ENCODE measurements at places on chromosomes 3 and 15.

DNA sequence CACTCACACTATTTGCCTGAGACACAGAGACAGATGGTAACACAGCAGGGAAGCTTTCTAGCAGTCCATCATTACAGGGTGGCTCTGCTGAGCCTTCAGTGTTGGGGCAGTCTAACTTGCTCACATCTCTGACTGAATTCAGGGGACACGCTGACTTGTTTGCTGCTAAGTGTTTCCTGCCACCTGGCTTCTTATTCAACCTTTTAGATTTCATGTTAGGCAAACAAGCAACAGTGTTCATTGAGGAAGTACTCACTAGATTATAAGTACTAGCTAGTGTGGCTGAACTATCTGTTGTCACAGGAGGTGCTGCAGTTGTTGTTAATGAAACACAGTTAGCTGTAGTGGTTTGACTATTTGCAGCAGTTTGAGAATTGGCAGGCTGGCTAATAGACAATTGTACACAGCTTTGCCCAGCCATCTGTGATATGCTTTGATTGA is 37.3 kb downstream of the USF3 start:
- DNase-seq: no peak

DNA sequence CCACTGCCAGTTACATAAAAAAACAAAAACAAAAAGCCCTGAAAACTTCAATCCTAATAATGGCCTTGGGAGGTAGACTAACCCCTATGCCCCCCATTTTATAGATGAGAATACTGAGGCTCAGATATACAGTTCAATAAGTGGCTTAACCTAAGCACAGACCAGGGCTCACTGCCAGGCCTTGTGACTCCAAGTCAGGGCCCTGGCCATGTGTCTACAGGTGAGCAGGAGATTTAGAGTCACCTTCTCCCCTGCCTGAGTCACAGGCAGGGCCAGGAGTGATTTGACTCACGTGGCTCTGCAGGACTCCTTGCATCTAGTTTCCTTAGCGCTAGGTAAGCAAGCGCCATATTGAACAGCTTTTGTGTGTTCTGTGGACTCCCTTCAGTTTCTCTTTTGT is 98.6 kb upstream of the ETV5 start:
- DNase-seq: no peak

DNA sequence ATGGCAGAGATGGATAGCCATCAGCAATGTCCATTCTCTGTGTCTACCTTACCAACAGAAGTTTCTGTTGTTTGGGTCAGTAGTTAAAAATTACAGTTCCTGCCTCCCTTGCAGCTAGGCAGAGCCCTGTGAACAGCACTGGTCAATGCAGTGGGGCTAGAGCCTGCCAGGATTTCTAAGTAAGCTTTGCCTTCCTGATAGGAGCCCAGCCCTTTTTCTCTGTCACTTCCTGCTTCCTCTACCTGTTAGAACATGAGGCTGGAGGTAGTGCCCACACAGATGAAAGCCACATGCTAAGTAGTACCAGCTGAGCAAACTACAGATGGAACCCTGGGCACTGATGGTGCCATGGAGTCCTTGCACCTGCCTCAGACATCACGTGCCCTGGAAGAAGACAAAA is 45.0 kb downstream of the MGLL start:
- no peak for DNase-seq

- DNase-seq: no peak
These were observed 1.9 kb downstream of the P2RY12 start for GRCh38 chr3:151382671-151383070.

GRCh38 chr15:50302581-50302980 is 37.1 kb upstream of the HDC start:
- no peak for DNase-seq

GRCh38 chr3:78978037-78978436 is 789.8 kb downstream of the ROBO1 start:
- no peak for DNase-seq

GRCh38 chr3:55481744-55482495 is 5.2 kb downstream of the WNT5A start:
- DNase-seq: no peak

DNA sequence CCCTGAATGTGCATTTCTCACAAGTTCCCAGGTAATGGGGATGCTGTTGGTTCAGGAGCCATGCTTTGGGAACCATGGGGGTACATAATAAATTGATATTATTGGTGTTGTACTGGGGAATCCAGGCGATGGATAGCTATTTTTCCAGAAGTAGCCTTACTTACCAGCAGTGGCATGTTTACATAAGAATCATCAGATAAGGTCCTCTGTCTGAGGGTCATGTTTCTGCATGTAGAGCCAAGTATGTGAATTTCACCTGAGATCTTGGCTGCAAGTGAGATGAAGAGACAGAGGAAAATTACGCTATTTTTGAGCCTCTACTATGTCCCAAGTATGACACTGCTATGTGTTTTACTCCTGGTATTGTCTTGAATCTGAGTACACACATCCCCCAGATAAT is 26.3 kb downstream of the GPD1L start:
- DNase-seq: no peak

GRCh38 chr3:182626484-182627467 is 166.5 kb upstream of the ATP11B start:
- no peak for DNase-seq

GRCh38 chr15:71627188-71627587 is 183.2 kb upstream of the NR2E3 start:
- no peak for DNase-seq

- DNase-seq: peak; percentile 21
These were observed 80.1 kb downstream of the SETD2 start for GRCh38 chr3:47083786-47084185.

DNA sequence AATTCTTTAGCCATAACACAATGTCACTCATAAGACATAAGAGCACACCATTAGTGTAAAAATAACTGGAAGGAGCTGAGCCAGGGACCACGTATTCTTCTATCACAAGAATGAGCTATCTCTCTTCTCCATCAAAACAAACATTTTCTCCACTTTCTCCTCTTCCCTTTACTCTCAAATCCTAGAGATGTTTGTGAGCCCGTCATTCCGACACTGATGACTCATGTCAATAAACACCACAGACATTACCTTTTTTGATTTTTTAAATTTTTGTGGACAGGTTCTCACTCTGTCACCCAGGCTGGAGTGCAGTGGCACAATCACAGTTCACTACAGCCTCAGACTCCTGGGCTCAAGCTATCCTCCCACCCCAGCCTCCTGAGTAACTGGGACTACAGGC is 86.6 kb downstream of the MEX3B start:
- no peak for DNase-seq

DNA sequence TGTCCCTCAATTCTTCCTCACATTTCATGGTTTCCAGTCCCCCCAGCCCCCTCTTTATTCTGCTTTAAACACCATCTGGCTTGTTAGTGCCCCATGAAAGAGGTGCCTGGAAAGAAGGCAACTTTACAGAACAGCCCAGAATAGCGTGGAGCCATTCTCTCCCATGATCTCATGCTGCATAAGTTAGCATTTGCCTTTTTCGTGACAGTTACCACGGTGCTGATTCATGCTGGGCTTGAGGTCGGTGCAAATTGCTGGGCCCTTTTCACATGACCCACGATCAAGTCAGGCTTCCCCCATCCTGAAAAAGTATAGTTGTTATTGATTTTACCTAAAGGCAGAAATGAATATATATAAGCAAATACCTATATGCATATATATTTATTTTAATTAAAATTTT is 29.6 kb downstream of the SQOR start:
- no peak for DNase-seq

- DNase-seq: no peak
These were observed 71.4 kb downstream of the C3orf80 start for GRCh38 chr3:160296591-160296990.

DNA sequence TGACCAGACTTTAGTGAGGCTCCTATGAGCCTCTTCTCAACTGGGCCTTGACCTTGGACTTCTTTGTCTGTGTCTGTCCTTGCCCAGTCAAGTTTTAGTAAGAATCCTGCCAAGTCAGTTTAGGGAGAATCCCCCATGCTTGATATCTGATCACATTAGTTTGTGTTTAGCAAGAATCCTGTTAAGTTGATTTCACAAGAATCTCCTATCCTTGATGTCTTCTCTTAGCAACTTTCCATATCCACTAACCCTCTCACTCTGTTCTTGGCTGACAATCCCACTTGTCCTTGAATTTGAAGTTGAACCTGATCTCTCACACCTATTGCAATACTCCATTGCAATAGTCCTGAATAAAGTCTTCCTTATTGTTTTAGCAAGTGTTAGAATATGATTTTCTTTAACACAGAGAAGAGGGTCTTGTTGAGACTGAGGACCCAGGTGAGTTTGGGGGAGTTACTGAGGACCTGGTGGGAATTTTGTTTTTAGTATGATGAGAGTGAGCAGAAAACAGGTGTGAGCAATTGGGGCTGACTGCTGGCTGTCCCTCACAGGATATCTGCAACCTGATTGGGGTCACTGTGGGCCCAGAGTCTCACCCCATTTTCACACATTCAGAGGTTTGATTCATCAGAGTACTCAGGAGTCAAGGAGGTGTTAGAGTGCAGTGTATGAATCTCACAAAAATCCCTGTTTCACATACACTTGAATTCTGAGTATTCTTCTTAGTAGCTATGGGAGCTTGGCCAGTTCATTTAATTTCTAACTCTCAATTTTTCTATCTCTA is 39.9 kb upstream of the TNFAIP8L3 start:
- no peak for DNase-seq

DNA sequence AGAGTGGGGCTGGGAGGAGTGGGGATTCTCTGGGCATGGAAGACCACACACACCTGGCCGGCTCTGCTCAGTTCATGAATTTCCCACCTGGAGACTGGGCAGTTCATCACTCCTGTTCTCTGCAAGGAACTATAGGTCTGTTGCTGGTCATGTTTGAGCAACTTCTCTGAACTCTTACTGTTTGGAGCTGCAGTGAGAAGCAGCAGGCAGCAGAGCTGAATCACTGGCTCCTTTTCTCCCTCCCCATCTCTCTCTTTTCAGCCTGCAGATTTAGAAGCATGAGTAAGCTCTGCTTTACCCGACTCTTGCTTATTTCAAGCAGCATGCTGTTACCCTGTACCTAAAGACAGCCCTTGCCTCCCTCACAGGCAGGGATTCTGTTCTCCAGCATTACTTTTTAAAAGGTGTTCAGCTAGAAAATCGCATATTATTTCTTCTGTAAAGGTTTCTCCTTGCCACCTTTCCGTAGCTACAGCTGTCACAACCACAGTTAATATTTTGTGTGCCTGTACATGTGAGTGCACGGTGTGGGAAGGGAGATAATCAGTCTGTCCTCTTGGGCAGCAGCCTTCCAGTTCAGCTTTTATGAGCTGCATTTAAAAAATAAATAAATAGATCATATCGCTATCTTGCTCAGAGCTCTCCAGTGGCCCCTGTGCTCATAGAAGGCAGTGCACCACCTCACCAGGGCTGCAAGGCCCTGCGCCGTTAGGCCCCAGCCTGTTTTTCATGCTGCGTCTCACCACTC is 131.6 kb downstream of the CHCHD6 start:
- DNase-seq: no peak

DNA sequence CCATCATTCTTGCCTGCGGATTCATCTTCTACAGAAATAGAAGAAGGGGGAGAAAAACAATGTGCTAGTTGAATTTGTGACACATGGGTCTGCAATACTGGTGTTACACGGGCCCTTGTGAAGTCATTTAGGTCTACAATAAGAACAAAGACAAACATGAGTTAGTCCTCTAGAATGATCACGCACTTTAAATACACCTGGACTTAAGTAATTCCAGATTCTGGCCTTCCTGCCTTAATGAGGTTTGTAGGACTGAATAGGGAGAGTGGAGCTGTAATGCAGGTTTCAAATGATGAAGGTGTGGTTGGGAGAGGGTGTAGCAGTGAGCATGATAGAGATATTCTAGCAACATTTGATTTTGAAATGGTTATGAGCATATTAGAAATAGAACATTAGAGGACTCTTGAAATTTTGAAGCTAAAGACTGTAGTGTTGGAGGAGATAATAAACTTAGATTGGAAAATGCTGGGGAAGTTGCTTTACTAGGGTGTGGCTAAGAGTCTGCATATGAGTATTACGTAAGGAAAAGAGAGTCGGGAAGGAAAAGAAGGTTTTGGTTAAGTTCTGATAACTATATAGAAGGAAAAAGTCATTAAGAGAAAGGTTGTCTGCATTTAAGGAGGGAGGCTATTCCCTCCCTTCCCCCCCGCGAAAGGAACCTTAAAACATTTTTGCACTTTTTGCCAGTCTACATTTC is 606 bp downstream of the EIF2A start:
- no peak for DNase-seq

- DNase-seq: no peak
These were observed 862.2 kb upstream of the DPPA4 start for GRCh38 chr3:110199588-110199943.

DNA sequence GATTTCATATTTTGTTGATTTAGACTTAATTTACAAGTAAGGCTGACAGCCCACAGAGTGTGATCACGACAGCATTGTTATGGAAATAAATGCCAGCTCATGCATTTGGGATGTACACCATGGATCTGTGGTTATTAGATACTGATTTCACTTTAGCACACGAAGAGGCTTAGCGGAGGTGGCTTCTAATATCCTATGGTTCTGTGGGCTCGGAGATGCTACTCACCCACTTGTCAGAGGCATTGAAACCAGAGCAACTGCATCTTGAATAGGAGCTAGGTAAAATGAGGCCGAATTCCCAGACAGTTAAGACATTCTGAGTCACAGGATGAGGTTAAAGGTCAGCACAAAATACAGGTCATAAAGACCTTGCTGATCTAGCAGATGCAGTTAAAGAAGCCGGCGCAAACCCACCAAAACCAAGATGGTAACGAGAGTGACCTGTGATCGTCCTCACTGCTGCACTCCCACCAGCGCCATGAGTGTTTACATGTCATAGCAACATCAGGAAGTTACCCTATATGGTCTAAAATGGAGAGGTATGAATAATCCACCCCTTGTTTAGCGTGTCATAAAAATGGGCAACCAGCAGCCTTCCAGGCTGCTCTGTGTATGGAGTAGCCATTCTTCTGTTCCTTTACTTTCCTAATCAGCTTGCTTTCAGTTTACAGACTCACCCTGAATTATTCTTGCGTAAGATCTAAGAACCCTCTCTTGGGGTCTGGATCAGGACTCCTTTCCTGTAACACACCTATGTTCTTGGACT is 117.5 kb downstream of the PGPEP1L start:
- no peak for DNase-seq

DNA sequence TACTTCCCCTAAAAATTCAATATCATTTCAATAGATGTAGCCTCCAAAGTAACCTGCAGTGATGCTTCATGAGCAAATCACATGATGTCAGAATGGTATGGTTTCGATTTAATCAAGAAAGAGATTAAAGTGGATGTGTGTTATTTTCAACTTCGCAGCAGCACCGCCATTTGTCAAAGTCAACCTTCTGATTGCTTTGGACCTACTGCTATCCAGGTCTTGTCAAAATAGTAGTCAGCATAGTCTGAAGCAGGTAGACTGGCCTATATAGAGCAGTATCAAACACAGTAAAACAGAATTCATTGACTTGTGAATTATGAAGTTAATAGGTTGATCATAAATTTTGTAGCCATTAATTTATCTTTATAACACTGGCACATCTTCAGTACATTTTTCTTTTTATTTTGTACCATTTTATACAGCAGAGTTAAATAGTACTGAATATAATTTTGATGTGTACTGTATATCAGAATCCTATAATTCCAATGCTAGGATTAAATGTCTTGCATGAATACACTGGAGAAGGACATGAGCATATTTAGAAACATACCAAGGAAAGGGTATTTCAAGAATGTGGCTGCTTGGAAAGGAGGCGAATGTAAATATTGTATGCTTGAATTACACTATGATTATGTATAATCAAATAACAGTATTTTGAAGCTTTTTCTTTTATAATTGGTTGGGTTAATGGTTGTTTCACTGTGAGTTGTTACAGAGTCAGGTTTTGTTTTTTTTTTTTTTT is 79.6 kb downstream of the CDIN1 start:
- no peak for DNase-seq

- no peak for DNase-seq
These were observed 563 bp downstream of the ARL6IP5 start for GRCh38 chr3:69085168-69085832.

GRCh38 chr3:159620873-159621272 is 367.8 kb upstream of the IL12A start:
- DNase-seq: no peak

Measured in GM12878 (cell line).